ENCODE measurements at places on chromosomes 11 and 22.

GRCh38 chr22:49627217-49628181 lies 200.2 kb downstream of the BRD1 start:
- no peak for DNase-seq

DNA sequence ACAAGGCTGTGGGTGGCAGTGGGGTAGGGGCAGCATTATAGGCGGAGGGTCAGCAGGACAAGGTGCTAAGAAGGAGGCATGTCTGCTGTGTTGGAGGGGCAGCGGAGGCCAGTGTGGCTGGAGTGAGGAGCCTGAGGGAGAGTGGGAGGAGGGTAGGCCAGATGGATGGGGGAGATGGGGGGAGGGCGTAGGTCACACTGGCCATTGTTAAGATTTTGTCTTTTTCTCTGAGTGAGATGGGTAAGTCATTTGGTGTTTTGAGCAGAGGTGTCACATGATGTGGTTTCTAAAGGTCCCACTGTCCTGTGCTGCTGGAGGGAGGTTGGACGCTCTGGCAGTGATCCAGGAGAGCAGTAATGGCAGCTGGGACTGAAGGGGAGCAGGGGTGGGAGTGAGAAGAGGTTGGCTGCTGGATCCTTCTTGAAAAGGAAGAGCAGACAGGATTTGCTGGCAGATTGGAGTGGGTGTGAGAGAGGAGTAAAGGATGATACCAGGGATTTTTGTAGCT lies 9.8 kb downstream of the PPP6R3 start:
- DNase-seq, result no peak

- DNase-seq, result no peak
Observed at GRCh38 chr22:43823911-43824665, 12.0 kb upstream of the EFCAB6 start.

DNA sequence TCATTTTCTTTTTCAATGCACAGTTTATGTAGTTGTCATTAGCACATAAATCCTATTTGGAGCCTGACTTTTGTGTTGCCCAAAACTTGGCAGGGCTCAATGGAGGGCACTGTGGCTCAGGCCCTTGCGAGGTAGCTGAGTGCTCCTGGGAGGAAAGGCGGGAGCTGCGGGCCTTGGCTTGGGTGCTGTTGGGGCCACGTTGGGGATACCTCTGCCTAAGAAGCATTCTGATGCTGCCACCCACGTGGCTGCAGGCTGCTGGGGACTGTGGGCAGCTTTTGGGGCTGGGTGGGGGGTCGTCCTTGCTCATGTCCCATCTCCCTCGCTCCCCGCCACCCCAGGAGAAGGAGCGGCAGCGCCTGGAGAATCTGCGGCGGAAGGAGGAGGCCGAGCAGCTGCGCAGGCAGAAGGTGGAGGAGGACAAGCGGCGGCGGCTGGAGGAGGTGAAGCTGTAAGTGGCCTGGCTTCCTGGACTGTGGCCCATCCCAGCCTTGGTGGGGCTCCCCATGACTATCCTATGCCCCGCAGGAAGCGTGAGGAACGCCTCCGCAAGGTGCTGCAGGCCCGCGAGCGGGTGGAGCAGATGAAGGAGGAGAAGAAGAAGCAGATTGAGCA lies 20.9 kb downstream of the INCENP start:
- no peak for DNase-seq

GRCh38 chr11:6856871-6857270 lies 6.0 kb upstream of the OR10A2 start:
- DNase-seq, result no peak

- DNase-seq, result no peak
Observed at GRCh38 chr11:10725907-10726253, 25.2 kb upstream of the CTR9 start.

DNA sequence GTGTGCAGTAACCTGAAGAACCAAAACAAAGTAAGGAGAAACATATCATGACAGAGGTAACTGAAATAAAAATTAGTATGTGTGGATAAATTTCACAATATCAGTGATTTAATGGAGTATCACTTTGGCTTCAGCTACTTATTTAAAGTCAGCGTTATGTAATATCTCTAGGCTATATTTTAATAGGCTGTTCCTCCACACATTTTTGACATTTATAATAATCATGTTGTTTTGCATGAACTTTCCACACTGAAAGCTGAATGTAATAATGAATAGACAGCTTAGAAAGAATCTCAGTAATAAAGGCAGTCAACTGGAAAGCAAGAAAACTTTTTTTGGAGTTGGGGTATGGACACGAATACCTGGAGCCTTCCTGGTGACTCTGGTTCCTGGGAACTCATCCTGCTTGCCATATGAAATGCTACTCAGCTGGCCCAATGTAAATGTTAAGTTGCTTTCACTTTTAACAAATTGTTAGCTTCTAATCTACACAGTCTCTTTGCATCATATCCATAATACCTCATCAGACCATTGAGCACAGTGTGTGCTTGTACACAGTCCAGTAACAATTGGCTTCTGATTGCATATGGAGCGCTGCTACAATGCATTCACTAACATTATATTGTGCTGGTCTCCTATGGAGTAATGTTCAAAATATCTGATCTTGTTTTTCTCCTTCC lies 257.7 kb downstream of the SOX6 start:
- DNase-seq, result no peak

- no peak for DNase-seq
Observed at GRCh38 chr22:32335471-32335870, 22.2 kb upstream of the RFPL3 start.

- no peak for DNase-seq
Observed at GRCh38 chr11:44138286-44138685, 42.8 kb downstream of the EXT2 start.

- peak; percentile 26 for DNase-seq
Observed at GRCh38 chr22:49024775-49025440, 802.8 kb downstream of the BRD1 start.

DNA sequence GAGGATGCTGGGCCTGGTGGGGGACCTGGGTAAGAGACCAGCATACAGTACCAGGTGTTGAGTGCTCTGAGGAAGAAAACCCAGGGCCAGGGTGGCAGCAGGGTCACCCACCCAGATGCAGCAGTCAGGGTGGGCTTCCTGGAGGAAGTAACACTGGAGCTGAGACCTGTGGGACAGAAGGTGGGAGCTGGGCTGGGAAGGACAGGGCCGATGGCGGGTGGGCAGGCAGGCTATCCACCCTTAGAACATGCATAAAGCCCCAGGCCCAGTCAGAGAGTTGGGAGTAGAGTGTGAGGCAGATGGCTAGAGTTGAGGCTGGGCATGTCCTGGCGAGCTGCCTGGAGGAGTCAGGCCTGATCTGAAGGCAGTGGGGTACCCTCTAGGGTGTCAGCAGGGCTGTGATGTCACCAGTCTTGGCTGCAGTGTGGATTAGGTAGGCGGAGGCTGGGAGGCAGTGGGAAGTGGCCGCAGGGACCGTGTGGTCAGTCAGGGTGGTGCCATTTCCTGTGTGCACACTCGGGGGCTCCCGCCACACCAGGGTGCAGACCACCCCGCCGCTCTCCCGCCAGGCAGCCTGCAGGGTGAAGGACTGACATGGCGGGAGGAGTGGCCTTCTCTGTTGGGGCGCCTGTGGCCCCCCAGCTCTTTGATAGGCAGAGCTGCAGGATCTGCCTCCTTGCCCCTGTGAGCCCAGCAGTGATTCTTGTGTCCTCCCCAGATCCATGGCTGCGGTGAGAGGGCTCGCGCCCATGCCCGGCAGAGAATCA lies 35.3 kb downstream of the IGHMBP2 start:
- DNase-seq, result no peak

DNA sequence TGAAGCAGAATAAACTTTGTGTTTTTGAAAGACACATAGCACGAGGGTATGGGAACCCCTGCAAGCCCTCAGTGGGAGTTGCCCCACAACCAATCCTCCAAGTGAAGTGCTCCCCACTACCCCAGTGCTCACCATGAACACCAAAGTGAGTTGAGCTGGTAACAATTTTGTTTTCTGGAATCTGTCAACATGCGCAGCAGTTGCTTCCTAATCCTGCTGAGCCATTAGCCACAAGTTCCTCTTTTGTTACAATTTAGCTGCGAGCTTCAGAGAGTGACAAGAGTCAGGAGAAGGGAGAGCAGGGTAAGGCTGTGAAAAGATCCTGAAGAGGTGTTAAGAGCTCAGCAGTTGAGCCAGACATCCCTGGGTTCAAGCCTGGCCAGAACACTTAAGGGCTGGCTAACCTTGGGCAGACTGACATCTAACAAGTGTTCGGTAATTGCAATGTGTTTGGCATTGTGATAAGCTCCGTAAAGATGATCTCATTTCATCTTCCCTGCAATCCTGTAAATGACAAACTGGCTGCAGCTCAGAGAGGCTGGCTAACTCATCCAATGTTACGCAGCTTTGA lies 24.1 kb upstream of the ASPHD2 start:
- no peak for DNase-seq

DNA sequence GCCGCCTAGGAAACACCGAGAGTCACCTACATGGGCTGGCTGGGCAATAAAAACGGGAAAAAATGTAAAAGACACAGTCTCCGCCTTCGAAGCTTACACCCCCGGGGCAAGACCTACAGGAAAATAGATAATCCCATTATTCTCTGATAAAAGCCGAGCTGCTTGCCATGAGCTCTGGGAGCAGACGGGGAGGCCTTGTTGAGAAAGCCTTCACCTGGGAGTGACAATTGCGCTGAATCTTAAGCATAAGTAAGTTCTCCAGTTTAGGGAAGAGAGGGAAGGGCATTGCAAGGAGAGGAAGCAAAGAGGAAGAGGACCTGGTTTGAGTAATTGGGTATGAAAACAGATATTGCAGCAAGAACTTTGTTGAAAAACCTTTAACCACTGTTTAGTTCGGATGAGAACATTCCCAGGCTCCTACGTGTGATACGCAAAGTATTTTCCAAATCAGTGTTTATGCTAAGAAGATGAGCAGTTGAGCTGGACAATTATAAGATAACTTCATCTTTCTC lies 813 bp upstream of the BTBD10 start:
- DNase-seq, result no peak

DNA sequence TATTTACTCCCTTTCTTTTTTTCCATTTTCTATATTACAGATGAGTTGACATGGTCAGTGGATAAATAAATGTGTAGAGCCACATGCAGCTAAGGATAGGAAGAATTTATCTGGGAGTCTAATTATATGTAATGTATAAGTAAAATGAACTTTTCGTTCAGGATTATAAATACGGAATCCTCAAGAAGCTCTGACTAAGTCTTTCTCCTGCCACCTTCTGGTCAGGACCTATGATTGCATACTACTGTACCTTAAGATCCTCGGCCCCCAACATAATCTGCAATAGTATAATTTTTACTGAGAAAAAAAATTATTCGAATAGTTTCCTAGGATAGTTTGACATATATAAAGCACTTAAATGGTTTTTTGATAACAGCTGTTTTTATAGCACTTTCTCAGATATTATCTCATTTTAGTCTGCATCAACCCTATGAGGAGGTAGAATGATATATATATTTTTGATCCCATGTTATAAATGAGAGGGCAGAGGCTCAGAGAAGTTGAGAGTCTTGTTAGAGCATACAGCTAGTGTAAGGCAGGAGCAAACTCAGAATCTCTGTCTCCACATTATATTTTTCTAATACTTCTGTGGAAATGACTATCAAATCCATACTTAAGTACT lies 36.1 kb downstream of the CCDC90B start:
- no peak for DNase-seq

DNA sequence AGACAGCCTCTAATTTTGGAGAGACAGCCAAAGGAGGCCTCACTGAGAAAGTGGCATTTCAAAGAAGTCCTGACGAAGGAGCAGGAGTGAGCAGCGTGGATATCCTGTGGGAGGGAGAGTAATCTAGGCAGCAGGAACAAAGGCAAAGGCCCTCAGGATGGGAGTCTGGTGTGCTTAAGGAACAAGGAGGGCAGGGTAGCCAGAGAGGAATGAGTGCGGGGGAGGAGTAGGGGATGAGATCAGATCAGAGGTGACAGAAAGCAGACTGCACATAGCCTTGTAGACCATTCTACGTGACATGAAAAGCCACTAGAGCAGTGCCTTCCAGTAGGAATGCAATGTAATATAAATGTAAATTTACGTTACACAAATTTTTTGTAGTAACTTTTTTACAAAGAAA lies 5.6 kb downstream of the SLC36A4 start:
- DNase-seq, result no peak

GRCh38 chr11:19607656-19608360 lies 104.8 kb upstream of the NAV2 start:
- no peak for DNase-seq

DNA sequence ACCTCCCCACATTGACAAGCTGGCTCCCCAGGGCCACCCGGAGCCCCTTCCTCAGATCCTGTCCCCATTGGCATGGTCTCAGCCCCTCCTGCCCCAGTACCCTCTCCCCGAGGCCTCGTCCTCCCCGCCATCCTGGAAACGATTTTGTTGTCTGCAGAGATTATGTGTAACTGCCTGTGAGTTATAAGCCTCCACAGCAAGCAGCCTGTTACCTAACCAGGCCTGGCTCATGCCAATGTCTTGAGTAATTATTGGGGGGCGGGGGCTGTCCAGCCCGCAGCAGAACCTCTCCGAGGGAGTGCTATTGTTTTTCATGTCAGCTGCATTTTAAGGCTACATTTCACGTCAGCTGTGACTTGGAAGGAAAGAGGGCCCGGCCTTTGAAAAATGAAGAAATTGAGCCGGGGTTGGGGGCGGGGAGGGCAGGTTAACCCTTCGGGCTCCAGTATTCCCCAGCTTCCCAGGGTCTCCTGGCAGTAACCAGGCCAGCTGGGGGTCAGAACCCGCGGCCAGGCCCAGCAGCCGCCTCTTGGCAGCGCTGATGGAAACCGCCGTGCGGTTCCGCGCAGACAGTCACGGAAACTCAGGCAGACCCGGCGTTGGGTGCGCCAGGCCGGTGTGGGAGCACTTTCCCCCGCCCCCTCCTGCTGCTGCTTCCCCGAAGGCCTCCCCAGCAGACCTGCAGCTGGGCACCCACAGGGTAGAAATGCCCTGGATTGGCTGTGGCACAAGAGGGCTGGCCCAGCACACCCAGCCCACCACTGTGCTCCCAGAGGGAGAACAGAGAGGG lies 59.5 kb downstream of the CDKN1C start:
- DNase-seq, result no peak

GRCh38 chr22:21941921-21942320 lies 10.7 kb downstream of the PPM1F start:
- no peak for DNase-seq

DNA sequence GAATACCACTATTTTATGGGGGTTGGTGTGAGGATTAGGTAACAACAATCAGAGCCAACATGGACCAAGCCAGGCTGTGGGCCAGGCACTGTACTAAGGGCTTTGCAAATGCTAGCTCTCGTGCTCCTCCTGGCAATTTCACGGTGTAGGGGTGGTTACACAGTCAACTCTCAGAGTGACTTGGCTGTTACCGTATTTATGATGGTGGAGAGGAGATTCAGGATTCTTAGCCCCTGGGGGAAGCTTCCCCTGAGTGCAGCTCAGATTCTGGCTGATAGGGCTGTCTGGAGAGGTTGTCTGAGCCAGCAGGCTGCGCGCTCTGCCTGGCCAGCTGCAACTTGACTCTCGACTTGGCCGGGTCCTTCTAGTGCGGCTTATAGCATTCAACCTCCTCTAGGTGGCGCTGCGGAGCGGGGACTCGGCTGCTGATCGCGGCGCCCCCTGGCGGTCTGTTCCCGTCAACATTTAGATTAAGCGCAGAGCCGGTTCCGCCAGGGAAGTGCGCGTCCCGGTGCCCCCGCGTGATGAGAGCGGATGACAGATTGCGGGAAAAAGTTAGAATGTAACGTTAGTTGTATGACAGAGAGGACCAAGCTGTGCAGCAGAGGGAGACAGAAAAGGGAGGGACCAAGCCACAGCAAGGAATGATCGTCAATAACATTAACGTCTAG lies 4.5 kb upstream of the NCF4 start:
- DNase-seq, result peak; percentile 86

- peak; percentile 59 for DNase-seq
Observed at GRCh38 chr22:25048659-25049647, 96.4 kb downstream of the KIAA1671 start.

Measured in CD8-positive, alpha-beta memory T cell (primary cell).